ENCODE measurements at places on chromosomes 3 and 15. TPM values are rescaled to one million over a fixed set of nuclear protein-coding genes. Genes with fewer than 3 reads are reported as not detected.

Gene MRPL47
- total RNA-seq, result 81.4 TPM

Gene SMCO1
- total RNA-seq, result not detected

DNA sequence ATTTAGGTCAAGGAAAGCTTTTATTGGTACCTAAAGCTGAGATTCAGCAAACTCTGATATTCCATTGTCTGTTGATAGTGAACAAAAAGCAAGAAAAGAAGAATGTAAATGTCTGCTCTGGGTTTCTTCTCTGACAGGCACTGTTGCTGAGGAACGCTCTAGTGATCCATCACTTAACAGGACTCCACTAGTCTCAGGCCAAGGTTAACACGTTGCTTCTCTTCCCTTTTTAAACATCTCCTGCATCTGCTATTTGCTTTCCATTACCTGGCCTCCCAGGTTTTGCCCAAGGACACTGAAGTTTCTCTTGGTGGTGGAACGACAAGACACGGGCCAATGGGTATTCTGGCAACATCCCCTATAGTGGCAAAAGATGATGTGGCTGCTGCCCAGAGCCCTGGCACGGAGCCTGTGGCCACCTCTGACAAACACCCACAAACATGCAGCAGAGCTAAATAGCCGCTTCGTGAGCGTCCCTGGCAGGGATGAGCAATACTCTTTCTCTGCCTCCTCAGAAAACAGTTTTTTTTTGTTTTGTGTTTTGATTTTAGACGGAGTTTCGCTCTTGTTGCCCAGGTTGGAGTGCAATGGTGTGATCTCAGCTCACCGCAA lies 97.8 kb upstream of the AKAP13 start:
- H3K4me3 ChIP-seq, result no peak overlapping the region
- H3K27ac ChIP-seq, result no peak overlapping the region
- no peak for DNase-seq
- H3K4me1 ChIP-seq, result no peaks in the 10 kb centered on the region

DNA sequence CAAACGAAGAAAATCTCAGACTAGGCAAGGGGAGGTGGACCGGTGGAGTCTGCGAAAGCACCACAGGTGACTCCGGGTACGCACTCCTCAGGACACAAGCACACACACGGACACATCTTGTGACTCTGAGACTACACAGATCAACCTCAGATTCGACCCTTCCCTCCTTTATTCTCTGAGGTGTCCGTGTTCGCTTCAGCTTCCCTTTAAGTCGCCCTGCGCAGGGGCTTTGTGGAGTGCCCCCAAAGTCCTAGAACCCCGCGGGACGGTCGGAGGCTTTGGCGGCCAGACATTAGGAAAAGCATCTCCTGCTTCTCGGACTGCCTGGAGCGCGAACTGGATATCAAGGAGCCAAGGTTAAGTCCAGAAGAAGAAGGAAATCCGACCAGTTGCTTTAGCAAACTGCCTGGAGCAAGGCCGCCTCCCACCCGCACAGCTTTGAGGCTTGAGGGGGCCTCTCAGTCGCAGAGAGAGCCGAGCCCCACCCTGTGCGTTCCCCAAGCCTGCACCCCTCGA lies 730 bp downstream of the DGKG start:
- peaks cover 35% of the 10 kb centered on the region for H3K27me3 ChIP-seq
- no peaks in the 10 kb centered on the region for H3K36me3 ChIP-seq
- no peak overlapping the region for H3K27ac ChIP-seq
- H3K4me1 ChIP-seq, result peaks cover 15% of the 10 kb centered on the region
- no peak for DNase-seq
- H3K4me3 ChIP-seq, result peak overlapping the region; percentile 48

DNA sequence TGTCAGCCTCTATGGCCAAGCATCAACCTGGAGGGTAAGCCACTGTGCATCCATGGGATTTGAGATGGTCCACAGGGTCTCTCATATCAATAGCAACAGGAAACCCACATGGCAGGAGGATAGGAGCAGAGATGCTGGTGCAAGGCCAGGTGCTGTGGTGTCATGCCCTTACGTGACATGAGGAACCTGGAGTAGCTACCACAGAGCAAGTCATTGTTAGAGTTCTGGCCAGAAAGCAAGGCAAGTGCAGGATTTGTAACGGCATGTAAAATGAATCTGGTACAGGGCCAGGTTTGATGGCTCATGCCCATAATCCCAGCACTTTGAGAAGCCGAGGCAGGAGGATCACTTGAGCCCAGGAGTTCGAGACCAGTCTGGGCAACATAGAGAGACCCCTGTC lies 14.8 kb upstream of the ZNF774 start:
- no peak overlapping the region for H3K27ac ChIP-seq
- no peak overlapping the region for H3K4me3 ChIP-seq
- no peaks in the 10 kb centered on the region for H3K27me3 ChIP-seq
- DNase-seq, result no peak

Gene CLDN16
- not detected for total RNA-seq

DNA sequence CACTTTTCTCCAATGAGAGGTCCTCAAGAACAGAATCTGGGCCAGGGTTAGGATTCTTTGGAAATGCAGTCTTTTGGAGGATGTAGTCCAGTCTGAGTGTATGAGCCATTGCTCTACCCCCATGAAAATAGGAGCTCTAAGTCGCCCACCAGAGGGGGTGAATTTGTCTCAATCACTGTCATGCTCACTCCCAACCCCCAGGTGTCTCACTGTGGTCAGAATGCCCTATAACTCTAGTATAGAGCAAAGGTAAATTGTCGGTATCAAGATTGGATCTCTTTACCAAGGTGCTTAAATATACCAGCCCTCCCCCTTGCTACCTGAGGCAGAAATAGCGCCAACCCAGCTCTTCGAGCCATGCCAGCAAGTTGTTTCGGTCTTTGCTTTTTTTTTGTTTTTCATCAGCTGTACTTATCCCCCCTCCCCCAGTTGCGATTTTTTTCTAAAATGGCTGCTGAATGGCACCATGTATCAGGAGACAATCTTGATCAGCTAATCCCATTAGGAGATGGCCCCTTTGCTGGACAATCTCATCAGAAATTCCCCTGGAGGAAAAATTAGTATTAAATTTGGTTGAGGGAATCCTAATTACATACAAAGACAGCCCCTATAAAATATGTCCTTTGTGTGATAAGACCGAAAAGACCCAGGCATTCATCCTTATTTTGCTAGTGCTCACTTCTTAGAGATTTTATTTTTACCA lies 130.7 kb downstream of the EBLN2 start:
- H3K4me3 ChIP-seq, result no peak overlapping the region
- peak; percentile 29 for DNase-seq
- H3K4me1 ChIP-seq, result no peaks in the 10 kb centered on the region
- H3K27me3 ChIP-seq, result no peaks in the 10 kb centered on the region

DNA sequence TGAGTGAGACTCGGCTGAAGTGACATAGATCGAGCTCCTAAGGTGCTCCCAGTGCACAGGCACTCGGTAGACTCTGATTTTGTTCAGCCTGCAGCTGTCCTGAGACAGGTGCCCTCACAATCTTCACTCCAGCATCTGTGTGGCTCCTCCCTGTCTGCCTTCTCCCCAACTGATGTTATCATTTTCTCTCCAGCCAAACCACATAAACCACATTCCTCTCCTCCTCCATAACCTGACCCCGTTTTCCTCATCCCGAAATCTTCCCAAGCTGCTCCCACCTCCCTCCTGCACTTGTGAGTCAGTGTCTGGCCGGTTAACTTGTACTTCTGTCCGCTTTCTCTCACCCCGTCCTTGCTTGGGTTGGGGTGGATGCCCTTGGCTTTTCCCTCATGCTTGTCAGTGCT lies 93.3 kb upstream of the HACD2 start:
- no peak overlapping the region for H3K27ac ChIP-seq
- DNase-seq, result no peak
- peaks cover 3% of the 10 kb centered on the region for H3K36me3 ChIP-seq

GRCh38 chr15:23561914-23562313 lies 3.6 kb upstream of the MKRN3 start:
- no peak overlapping the region for H3K4me3 ChIP-seq
- H3K27me3 ChIP-seq, result no peaks in the 10 kb centered on the region
- no peaks in the 10 kb centered on the region for H3K4me1 ChIP-seq
- H3K27ac ChIP-seq, result no peak overlapping the region
- no peak for DNase-seq

Gene NCEH1
- total RNA-seq, result 6.4 TPM

DNA sequence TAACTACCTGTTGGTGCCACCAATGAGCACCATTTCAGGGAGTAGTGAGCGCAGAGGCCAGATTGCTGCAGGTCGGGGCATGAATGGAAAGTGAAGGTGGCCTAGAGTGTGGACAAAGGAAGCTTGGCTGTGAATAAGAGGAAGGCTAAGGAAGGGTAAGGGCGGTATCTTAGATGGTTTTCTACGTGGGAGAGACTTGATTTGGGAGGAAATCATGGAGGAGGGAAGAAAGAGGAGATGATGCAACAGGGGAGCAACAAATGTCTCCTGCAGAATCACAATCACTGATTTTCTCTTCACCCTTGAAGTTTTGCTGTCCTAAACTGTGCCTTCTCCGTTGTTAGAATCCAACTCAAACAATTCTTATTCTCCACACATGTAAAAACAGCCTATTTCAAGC lies 21.8 kb downstream of the NME9 start:
- DNase-seq, result no peak
- no peaks in the 10 kb centered on the region for H3K36me3 ChIP-seq
- H3K4me1 ChIP-seq, result no peaks in the 10 kb centered on the region
- H3K4me3 ChIP-seq, result no peak overlapping the region

GRCh38 chr3:174403831-174404230 lies 455.3 kb upstream of the NAALADL2 start:
- no peak for DNase-seq
- H3K4me1 ChIP-seq, result no peaks in the 10 kb centered on the region
- no peak overlapping the region for H3K4me3 ChIP-seq
- no peaks in the 10 kb centered on the region for H3K27me3 ChIP-seq
- H3K36me3 ChIP-seq, result no peaks in the 10 kb centered on the region

DNA sequence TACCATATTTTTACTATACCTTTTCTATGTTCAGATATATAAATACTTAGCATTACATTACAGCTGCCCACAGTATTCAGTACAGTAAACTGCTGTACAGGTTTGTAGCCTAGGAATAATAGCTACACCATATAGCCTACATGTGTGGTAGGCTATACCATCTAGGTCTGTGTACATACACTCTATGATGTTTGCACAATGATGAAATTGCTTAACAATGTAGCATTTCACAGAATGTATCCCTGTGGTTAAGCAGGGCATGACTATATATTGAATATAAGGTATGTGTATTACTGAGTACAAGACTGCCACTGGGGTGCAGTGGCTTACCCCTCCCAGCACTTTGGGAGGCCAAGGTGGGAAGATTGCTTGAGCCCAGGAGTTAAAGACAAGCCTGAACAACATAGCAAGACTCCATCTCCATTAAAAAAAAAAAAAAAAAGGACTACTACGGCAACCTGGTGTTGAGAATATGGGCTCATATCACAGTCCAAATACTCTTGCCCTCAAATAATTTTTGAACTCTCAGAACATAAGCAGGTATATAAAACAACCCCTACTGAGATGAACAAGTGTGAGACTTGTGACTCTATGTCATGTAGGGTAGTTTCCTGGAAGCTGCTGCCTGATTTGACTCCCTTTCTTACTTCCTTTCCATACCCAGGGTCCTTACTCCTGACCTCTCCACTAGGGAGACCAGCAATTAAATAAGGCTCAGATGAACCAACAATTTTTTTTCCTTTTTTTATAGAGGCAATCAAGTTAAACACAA lies 4.8 kb downstream of the PPP1R14D start:
- DNase-seq, result no peak
- H3K36me3 ChIP-seq, result no peaks in the 10 kb centered on the region
- no peaks in the 10 kb centered on the region for H3K4me1 ChIP-seq
- H3K27ac ChIP-seq, result no peak overlapping the region
- no peaks in the 10 kb centered on the region for H3K27me3 ChIP-seq

GRCh38 chr3:138467931-138468330 lies 33.5 kb downstream of the ESYT3 start:
- no peak overlapping the region for H3K4me3 ChIP-seq
- no peak for DNase-seq
- no peaks in the 10 kb centered on the region for H3K4me1 ChIP-seq

Gene SERPINI2
- 0.25 TPM for total RNA-seq

DNA sequence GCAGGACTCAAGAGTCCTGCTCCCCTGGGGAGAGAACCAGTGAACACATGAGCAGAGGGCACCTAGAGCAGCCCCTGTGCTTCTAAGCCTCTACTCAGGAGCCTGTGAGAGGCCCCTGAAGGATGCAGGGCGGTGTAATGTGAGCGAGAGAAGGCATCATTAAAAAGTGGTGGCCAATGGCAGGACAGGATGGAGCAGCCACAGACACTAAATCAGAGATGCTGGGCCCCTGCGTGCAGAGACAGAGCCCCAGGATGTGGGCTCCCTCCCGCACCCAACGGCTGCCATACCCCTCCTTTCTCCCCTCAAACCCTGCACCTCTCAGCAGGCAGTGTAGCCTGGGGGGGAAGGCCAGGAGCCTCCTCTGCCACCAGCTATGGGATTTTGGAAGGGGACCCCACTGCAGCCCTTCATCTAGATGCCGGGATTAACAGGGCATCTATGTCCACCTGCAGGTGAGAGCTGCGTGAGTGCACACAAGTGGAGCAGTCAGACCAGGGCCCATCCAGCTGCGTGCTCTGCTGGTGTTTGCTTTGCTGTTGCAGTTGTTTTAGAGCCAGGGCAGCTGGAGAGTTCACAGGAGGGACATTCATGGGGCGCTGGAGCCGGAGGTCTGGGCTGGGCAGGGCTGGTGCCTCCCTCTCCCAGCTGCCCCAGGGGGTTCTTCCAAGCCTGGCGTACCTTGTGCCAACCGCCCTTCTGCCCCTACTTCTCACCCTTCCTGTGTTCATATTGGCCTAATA lies 5.1 kb upstream of the IQSEC1 start:
- no peak overlapping the region for H3K4me3 ChIP-seq
- H3K4me1 ChIP-seq, result no peaks in the 10 kb centered on the region
- no peaks in the 10 kb centered on the region for H3K36me3 ChIP-seq
- H3K27ac ChIP-seq, result no peak overlapping the region
- H3K27me3 ChIP-seq, result peaks cover 25% of the 10 kb centered on the region
- no peak for DNase-seq

DNA sequence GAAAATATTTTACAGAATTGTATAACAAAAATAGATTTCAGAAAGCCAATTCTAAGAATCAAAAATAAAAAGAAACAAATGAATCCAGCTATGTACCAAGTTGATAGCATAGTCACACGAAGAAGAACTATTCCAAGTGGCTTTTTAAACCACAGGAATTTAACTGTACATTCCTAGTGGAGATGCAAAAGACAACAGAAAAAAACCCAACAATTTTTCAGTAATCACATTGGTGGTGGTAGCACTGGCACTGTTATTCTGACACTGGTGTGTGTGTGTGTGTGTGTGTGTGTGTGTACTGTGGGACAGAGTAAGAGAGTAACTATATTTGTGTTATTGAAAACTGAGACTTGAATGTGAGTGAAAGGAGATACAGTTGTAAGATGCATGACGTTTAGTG lies 9.1 kb downstream of the BFSP2 start:
- no peaks in the 10 kb centered on the region for H3K36me3 ChIP-seq
- H3K4me3 ChIP-seq, result no peak overlapping the region
- no peaks in the 10 kb centered on the region for H3K4me1 ChIP-seq
- no peak for DNase-seq
- H3K27me3 ChIP-seq, result no peaks in the 10 kb centered on the region

Gene PIGX
- total RNA-seq, result 14.9 TPM

Gene NOX5
- total RNA-seq, result not detected

Gene DAZL
- 3.4 TPM for total RNA-seq

Gene CERS3
- total RNA-seq, result 0.29 TPM
